ENCODE measurements at places on chromosomes 5 and 9. TPM values are rescaled to one million over a fixed set of nuclear protein-coding genes. Genes with fewer than 3 reads are reported as not detected.
A peak's percentile ranks its signal among the peaks of the same experiment; 100 is the strongest.

- no peak for DNase-seq
These were observed 811.7 kb upstream of the WWC1 start for GRCh38 chr5:167479779-167480178.

DNA sequence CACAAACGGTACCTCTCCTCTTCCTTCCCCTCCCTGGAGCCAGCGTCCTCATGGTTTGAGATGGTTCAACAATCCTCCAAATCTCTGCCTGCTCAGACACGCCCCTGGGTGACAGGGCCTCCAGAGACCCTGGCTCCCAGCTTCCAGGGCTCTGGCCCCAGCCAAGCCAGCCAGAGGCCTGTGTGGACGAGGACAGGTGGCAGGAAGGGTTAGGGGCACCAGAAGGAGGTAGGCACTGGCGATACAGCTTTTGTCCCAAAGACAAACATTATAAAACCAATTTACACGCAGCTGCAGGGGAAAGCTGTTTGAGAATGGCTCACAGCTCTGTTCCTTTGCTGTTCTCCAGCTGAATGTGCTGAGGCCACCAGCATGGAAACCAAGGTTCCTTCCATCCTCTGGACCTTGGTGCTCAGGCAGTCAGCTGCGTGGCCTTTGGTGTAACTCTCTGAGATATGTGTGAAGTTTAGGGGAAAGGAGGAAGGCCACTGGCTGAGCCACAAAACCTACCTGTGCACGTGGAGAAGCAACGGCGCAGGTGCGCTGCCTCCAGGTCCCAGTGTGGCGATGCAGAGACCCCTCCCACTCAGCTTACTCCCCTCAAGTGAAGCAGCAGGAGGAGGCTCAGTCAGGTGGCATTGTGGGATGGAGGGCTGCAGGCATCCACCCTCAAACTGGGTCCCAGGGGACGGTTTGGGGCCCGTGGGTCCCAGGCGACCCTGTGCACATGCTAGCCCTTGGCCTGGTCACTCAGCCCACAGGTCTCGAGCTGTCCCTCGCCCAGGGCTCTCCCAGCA, 4.3 kb upstream of the QRFP start:
- DNase-seq = no peak

DNA sequence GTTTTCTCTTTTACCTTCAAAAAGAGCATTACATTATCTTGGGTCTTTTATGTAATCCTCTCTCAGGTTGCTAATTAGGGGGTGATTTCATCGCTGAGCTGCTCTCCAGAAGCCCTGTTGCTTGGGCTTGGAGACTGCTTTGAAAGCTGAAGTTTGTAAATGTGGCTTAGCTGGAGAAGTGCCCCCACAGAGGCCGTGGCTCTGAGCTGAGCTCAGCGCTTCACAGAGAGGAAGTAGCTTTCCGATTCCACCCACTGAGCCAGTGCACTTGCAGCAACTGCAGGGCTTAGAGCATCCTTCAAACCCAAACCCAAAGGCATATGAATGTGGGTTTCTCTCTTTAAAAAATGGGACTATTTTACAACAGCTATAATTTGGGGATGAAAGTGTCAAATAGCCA, 13.7 kb upstream of the NXNL2 start:
- no peak for DNase-seq

MAN2A1 gene
- 39.6 TPM for polyA plus RNA-seq

SPINK13 gene
- 0.45 TPM for polyA plus RNA-seq

OR1J2 gene
- not detected for polyA plus RNA-seq

ERBIN gene
- 42.5 TPM for polyA plus RNA-seq

DNA sequence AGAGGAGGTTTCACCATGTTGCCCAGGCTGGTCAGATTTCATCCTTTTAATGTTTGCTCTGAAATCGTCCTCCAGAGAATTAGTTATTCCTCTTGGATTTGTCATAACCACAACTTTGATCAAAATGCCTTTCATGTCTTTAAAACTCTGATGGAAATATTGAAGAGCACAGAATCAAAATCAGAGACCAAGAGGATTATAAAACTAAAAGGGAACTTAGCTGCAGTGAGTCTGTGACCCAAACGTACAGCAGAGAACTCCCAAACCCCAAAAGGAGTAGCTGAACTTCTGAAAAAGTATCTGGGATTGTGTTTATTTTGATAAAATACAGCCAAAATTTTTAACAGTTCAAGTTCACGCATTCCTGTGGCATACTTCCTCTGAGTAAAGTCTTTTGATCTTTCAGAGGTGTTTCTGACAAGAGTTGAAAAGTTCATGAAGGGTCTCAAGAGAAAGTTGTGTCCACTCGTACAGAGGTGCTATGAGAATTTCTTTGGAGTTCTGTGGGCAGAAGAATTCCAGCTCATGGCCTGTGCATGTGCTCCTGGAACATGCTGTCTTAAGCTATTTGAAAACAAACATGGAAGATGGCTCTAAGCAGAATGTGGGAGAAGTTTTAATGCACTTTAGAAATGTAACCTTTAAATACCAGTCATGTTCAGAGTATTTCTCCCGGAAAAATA, 124.0 kb downstream of the ESM1 start:
- DNase-seq = no peak

DNA sequence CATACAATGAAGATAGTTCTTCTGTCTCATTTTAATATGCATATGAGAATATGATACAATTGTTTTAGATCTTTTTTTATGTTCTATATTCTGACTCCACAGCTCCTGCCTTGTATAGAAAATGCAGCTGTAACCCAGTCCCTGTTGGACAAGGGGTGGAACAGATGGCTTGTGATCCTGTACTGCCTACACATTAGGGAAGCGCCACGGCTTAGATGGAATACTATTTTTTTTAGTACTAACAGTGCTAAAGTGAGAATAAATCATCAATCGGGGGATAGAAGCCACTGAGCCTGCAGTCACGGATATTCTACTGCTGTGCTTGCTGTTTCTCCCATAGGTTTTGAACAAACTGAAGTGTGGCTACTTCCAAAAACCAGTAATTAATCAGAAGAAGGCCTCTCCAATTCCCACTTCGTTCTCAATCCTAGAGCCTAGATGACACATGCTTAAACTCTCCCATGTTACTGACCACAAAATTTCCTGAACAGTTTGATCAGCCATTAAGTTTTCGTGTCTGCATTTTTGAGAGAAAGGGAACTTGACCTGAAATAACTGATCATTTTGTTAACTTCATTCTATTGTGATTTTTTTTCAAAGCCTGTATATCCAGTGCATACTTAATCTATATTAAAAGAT, 150.3 kb downstream of the CDH18 start:
- no peak for DNase-seq

WDR5 gene
- 46.2 TPM for polyA plus RNA-seq

GRCh38 chr5:125549322-125549911, 803.0 kb upstream of the ZNF608 start:
- no peak for DNase-seq

- no peak for DNase-seq
These were observed 39.1 kb upstream of the UGT3A2 start for GRCh38 chr5:36105819-36106218.

DNA sequence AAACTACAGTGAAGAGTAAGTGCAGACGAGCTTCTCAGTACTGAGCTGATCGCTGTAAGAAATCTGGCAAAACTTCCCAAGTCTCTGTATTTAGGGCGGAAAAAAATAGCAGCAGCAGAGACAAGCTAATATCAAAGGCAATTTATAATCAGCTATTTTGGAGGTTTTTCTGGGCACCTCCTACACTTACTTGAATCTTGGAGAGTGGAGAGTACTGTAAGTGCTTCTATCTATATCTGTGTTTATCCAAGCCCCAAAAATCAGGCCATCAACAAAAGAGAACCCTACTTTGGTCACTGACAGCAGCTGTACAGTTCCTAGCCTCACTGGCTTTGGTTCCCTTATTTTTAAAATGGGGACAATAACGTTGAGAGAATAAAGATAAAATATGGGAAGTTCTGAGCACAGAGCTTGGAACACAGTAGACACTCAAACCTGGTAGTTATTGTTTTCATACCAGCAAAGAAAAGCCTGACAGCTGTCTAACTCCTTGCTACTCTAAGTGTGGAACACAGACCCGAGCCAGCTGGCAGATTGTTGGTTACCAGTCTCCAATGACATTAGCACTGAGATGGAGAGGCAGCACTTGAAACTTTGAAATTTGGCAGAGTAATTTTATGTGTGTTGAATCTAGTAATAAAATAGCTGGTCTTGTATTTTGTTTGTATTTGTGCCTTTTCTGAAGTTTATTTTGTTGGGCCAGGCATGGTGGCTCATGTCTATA, 96.0 kb upstream of the SLC28A3 start:
- DNase-seq = peak; percentile 34

- no peak for DNase-seq
These were observed 2.1 kb downstream of the CCDC192 start for GRCh38 chr5:127705120-127705892.

GRCh38 chr5:149432376-149432775, 53.3 kb upstream of the IL17B start:
- DNase-seq = no peak

DNA sequence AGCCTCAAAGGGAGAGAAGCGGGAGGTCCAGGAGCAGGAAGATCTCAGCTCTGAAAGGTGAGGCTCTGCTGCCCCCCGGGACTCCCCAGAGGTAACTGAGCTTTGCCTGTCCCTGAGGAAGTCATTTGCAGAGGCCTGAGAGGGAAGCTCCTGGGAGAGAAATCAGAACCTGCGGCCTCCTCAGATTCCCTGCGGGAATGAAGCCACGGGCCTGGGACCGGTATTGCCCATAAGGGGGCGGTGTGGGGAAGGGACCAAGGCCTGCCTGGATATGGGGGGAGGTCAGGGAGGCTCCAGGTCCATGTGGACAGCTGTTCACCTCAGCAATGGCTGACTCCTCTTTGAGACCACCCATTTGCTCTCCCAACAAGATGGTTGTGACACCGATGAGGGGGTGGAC, 1.3 kb downstream of the SPATA31E1 start:
- no peak for DNase-seq

GRCh38 chr9:13719446-13719845, 440.0 kb upstream of the MPDZ start:
- DNase-seq = no peak

DNA sequence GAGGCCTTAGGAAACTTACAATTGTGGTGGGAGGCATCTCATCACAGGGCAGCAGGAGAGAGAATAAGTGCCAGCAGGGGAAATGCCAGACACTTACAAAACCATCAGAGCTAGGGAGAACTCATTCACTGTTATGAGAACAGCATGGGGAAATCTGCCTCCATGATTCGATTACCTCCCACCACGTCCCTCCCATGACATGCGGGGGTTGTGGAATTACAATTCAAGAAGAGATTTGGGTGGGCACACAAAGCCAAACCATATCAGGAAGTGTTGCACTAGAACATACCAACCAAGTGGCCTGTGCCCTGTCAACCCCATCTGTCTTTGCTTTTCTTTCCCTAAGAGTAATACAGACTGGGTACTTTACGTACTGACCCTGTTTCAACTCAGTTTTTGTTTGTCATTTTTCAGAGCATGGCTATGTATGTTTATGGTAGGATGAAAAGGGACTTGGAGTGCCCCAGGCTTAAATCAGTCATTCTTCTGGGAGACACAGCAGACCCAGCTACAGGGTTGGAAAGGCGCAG, 58.3 kb upstream of the TGFBR1 start:
- DNase-seq = no peak

- no peak for DNase-seq
These were observed at the start of gene MZB1 for GRCh38 chr5:139389701-139390638. TSS of gene MZB1 (minus strand) at chr5:139389913. CDS start at chr5:139389856, 57 bp downstream.

- DNase-seq = no peak
These were observed 27.9 kb downstream of the TRIO start for GRCh38 chr5:14171046-14171445.

GRCh38 chr5:174251305-174252000, 205.9 kb downstream of the NSG2 start:
- no peak for DNase-seq

GPR151 gene
- not detected for polyA plus RNA-seq

- no peak for DNase-seq
These were observed 1.3 kb upstream of the KLHL9 start for GRCh38 chr9:21336457-21336856.

LSM11 gene
- 10.6 TPM for polyA plus RNA-seq

EEIG1 gene
- 17.8 TPM for polyA plus RNA-seq

FAM163B gene
- not detected for polyA plus RNA-seq

GRCh38 chr5:151663617-151664293, 23.0 kb downstream of the SPARC start:
- DNase-seq = peak; percentile 72

KLHL9 gene
- polyA plus RNA-seq = 19.6 TPM

MAPK9 gene
- 32.2 TPM for polyA plus RNA-seq

NEUROG1 gene
- polyA plus RNA-seq = not detected

SERF1A gene
- 5.8 TPM for polyA plus RNA-seq

DNA sequence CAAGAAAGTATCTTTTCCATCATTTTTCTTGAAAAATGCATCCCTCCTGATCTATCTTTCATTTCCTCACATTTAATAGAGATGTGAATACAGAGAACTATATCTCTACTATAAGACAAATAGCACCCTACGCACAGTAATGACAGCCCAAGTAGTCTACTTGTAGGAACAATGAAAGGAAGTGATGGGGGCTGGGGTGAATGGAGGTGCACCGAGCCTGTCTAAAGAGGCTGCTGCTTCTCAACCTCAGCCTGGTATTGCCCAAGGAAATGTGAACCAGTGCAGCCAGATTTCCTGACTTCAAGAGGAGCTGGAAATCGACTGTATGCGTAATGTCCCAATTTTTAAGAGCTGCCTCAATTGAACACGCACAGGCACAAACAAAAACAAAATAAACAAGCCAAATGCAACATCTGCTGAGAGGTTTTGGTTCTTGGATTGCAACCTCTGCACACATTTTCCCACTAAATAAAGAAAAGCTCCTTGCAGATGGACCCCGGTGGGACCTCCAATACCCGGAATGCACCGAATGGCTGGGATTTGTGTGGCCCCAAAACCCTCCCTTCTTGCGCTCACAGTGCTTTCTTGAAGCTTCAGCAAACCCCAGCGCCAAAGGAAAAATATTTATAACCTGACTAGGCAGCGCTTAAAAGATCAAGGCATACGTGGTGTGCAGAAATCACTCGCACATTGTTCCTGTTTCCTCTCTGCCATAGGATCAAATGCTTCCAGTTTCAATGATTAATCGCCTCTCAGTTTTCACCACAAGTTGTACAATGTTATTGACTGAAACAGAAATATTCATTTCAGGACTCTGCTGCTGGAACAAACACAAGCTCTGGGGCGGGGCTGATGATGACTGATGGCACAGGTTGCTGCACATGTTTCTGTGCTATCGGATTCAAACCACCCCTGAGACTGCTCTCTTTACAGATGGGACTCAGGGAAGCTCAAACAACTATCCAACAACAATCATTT, 68.3 kb downstream of the KCNIP1 start:
- DNase-seq = peak; percentile 62

- DNase-seq = no peak
These were observed 93.7 kb downstream of the AK8 start for GRCh38 chr9:132784286-132784830.

ALDH1A1 gene
- polyA plus RNA-seq = 30.8 TPM

XRCC4 gene
- 5.5 TPM for polyA plus RNA-seq

DNA sequence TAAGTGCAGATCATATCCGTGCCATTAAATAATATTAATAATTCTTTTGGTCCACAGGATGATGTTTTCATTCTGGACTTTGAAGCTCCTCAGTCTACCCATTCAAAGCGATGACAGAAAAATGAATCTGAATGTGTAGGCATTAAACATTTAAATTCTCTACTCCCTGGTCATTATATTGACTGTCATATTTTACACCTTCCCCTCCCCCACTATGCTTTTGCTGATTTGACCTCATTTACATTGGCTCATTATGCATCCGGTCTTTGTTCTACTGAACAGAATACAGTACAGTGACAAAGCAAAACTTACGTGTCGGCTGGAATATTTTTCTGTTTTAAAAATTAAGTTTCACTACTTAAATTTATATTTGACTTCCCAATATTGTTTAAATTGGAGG, 289.7 kb upstream of the TMEM161B start:
- no peak for DNase-seq

LOX gene
- polyA plus RNA-seq = 41.1 TPM
